ENCODE measurements at places on chromosomes 1 and 21. TPM values are rescaled to one million over a fixed set of nuclear protein-coding genes. Genes with fewer than 3 reads are reported as not detected.

The H6PD gene
- total RNA-seq = 41.2 TPM

The RHBDL2 gene
- total RNA-seq = 0.66 TPM

DNA sequence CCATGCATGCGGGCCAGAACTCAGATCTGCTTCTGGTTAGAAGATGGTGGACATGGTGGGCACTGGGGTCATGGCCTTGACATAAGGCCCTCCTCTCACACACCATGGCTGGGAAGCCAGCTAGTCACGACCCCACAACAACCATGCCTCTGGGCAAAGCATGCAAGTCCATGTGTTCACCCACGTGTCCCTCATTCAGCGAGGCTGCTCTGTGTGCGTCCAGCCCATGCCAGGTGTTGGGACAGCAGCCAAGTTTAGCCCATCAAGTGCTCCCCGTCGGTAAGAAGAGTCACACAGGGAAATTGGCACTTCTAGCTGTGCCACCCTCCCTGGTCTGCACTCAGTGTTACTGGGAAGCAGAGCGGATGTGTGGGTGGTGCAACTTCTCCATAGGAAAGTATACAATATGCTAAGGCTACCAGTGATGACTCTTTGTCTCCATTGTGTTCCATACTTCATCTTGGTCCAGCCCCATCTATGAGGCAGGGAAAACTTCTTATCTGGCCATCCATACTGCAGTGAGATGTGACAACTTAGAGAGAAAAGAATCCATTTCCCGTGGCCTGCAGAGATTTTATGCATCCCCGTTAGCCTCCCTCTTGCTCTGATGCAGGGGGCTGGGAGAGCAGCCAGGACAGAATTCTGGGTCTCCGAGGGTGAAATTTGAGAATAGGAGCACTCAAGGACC is 198.0 kb downstream of the GRIK3 start:
- H3K36me3 ChIP-seq = no peaks in the 10 kb centered on the region
- DNase-seq = no peak
- no peak overlapping the region for H3K27ac ChIP-seq

- no peaks in the 10 kb centered on the region for H3K27me3 ChIP-seq
- no peak overlapping the region for H3K27ac ChIP-seq
- H3K4me1 ChIP-seq = no peaks in the 10 kb centered on the region
- H3K4me3 ChIP-seq = no peak overlapping the region
These were observed 96.5 kb downstream of the KIF14 start for GRCh38 chr1:200524092-200524491.

- no peak overlapping the region for H3K27ac ChIP-seq
- no peaks in the 10 kb centered on the region for H3K4me1 ChIP-seq
- no peaks in the 10 kb centered on the region for H3K27me3 ChIP-seq
- no peaks in the 10 kb centered on the region for H3K36me3 ChIP-seq
- H3K4me3 ChIP-seq = no peak overlapping the region
- DNase-seq = peak; percentile 75
These were observed 56.5 kb upstream of the PSEN2 start for GRCh38 chr1:226813671-226814591.

DNA sequence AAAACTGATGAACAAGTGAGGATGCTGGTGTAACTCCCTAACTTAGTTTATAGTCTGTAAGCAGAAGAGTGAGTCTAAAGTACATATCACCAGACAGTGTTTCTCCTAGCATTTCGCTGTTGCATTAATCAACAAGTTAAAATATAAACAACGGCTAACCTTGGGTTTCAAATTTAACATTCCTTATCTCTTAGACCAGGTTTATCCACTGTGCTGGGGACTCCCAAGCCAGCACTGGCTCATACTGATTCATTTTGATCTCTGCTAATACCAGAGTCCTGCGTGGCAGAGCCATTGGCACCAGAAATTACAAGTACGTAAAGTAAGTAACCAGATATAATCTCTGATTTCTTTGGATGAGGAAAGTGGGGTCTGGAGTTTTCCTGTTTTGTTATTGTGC is at the start of gene FMO1:
Gene FMO1 (plus strand): TSS at position 193 of the 400 bp plus-strand sequence. CDS start 9,594 bp downstream, outside the sequence.
- H3K27me3 ChIP-seq = no peaks in the 10 kb centered on the region
- no peaks in the 10 kb centered on the region for H3K36me3 ChIP-seq
- peak within 1 kb of the TSS; percentile 69 for H3K27ac ChIP-seq
- no peak for DNase-seq
- H3K4me3 ChIP-seq = no peak within 1 kb of the TSS
- peaks cover 4% of the 10 kb centered on the region for H3K4me1 ChIP-seq

- no peak overlapping the region for H3K4me3 ChIP-seq
- no peaks in the 10 kb centered on the region for H3K4me1 ChIP-seq
- H3K27ac ChIP-seq = no peak overlapping the region
- no peak for DNase-seq
- H3K27me3 ChIP-seq = no peaks in the 10 kb centered on the region
These were observed 431.5 kb downstream of the LMO4 start for GRCh38 chr1:87760155-87760554.

DNA sequence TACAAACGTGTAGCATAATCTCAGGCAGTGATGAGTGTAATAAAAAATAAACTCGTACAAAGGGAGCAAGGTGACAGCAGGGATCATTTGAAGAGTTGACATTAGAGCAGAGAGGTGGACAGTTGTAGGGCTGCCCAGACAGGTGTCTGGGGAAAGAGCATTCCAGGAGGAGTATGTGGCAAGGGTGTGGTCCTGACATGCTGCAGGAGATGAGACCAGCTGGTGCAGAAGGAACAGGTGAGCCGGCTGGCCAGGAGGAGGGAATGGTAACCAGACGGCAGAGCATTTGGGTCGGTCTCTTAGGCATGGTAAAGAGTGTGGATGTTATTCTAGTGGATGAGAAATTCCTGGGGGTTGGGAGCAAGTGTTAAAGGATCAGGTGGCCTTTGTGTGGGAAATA is 306.3 kb downstream of the LMX1A start:
- H3K36me3 ChIP-seq = no peaks in the 10 kb centered on the region
- H3K4me1 ChIP-seq = no peaks in the 10 kb centered on the region
- H3K27me3 ChIP-seq = no peaks in the 10 kb centered on the region
- no peak overlapping the region for H3K27ac ChIP-seq
- no peak for DNase-seq

GRCh38 chr1:166925810-166926478 is 49.4 kb downstream of the ILDR2 start:
- H3K4me3 ChIP-seq = no peak overlapping the region
- H3K27ac ChIP-seq = no peak overlapping the region
- no peak for DNase-seq

Data from Peyer's patch (tissue), 4 donors.